NCI-H510A treated with DMSO at 0.1 percent for 48 hours (cell line): ENCODE measurements at places on chromosomes 3 and 15.

- no peak for DNase-seq
These were observed 431.2 kb downstream of the LPP start for GRCh38 chr3:188584958-188585689.

DNA sequence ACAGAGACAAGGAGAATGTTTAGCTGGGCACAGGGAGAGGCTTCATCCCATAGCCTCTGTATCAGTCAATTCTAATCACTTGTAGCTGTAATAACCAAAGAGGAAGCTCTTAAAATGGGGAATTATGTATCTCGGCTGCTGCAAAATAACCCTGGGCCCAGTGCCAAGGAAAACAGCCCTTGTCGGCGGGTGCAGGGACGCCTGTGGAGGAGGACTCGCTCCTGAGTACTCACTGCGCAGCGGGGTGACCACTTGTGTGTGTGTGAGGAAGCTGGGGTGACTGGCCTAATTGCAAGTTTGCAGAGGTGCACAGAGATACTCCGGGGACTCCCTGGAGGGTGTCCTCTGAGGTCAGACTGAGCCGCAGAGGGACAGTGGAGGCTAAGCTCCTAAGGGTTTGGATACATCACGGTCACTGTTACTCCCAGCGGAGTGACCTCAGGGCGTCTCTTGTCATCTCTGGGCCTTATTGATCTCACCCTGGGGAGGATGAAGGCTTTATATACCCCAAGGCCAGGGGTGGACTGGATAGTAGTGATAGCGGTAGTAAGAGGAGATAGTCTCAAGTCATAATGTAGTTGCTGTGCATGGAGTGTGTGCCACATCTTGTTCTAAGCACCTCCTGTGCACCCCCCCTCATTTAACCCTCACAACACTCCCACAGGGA, 37.2 kb downstream of the SLC6A6 start:
- peak; percentile 82 for DNase-seq

GRCh38 chr15:38103564-38103963, 149.1 kb upstream of the SPRED1 start:
- DNase-seq = no peak

DNA sequence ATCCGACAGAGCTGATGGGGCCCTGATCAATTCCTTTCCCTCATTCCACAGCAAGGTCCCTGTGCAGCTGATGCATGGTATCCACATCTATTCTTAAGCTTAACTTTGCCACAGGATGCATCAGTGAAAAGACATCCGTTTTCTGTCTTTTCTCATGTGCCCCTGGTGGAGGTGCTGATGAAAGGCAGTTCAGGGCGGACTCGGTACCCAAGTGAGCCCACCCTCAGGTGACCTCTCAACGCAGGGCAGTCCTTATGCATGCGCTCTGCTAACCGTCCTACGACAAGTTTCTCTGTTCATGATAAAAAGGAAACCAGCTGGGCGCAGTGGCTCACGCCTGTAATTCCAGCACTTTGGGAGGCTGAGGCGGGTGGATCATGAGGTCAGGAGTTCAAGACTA, 251.4 kb downstream of the ADAMTS17 start:
- no peak for DNase-seq

DNA sequence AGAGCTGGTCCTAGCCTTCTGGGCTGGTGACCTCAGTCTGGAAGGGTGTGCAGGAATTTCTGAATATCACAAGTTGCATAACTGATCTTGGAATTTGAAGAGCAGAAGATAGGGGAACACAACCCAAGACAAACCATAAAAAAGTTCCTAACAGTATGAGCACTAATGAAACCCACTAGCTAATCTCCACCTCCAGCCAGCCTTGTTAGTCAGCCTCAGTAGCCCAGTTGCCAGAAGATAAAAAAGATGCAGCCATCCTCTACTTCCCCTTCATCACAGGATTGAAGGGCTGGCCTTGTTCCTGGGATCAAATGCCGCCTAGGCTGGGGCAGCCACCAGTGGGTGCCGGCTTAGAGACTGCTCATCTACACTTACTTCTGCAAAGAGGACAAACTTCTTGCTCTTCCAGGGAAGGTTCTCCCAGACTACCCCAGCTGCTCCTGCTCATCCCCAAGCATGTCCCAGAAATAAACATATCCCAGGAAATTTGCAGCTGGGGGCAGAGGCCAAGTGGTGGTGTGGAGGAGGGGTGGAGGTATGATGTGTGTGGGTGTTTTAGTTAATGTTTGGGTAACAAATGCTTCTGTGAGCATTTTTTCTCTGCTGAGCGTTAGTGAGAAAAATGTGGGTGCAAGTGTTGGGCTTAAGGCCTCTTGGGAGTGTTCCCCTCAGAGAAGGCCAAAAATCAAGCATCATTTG, 9.2 kb upstream of the ITGA11 start:
- no peak for DNase-seq

GRCh38 chr3:11195721-11196332, 41.5 kb downstream of the HRH1 start:
- no peak for DNase-seq

DNA sequence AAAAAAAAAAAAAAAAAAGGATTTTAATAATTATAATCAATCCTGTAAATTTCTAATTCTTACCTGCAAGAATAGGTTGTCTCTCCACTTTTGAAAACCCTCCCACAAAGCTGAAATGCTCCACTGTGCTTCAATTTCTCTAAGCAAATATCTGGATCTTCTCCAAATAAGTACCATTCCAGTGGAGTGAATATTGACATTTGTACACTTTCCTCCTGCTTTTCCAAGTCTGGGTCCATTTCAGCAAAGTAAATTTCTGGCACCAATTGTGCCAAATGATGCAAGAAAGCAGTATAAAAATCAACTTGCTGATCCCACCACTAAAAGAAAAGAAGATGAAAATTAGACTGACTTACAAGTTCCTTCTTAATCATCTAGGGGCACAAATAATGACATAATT, 19.9 kb downstream of the UBR1 start:
- no peak for DNase-seq

DNA sequence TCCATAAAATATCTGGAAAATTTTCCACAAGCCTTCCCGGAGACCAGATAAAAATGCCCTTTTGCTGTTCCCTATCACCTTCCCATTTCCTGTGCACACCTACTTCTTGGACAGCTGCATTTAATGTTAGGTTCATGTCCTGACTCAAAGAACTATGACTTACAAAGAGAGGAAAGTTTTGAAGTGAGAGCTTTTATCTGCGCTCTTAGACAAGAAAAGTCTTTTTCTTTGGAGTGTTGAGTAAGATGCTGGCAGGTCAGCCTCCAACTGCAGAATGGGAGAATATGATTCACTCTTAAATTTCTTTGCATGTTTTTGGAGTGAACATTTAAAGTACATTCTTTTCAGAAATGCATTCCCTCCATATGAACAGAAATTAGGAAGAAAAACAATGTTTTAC, 147.3 kb upstream of the DPH6 start:
- DNase-seq = no peak

- no peak for DNase-seq
These were observed 21.6 kb downstream of the MAGI1 start for GRCh38 chr3:66017084-66017483.

DNA sequence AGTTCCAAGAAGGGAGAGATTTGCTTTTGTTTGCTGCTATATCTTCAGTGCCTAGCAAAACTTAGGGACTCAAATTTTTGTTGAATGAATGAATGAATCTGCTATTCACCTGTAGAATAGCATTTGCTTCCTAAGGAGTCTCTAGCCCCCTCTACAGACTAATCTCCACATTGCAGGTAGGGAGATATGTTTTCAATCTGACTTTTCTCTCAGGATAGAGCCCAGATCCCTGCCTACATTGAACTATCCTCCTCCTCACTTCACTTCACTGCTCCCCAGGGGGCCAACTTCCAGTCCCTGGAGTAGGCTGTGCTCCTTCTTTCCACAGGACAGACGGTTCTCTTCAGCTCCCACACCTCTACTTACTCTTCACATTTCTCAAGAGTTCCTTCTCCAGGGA, 81.9 kb upstream of the PTX3 start:
- DNase-seq = no peak

- DNase-seq = no peak
These were observed 33.0 kb upstream of the APH1B start for GRCh38 chr15:63244399-63244798.

GRCh38 chr3:148128136-148128535, 569.6 kb upstream of the AGTR1 start:
- DNase-seq = no peak

DNA sequence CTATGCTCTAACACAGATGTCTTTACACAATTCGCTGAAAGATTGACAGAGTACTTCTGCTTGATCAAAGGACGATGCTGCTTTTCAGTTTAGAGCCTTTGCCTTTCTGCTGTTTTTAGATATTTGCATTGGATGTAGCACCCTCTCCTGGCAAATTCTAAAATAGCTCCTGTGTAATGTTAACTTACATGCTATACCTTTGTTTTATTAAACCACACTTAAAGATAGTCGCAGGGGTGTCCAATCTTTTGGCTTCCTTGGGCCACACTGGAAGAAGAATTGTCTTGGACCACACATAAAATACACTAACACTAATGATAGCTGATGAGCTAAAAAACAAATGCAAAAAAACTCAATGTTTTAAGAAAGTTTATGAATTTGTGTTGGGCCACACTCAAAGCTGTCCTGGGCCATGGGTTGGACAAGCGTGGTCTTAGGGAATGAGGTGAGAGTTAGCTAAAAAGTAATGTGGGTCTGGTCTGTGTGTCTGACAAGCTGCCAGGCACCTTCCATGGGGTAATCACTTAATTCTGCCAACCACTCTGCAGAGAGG, 62.9 kb downstream of the ATG7 start:
- peak; percentile 52 for DNase-seq

- DNase-seq = no peak
These were observed 81.9 kb downstream of the FMN1 start for GRCh38 chr15:33112541-33113105.
